Activated CD4-positive, alpha-beta T cell treated with anti-CD3 and anti-CD28 coated beads, Interleukin-2, Interleukin-6, amounts not matched to agents 100 ng/mL and 50 ng/mL, durations not matched to agents 16 hours and 8 hours (primary cell): ENCODE measurements at places on chromosomes 1 and 21.
A peak's percentile ranks its signal among the peaks of the same experiment; 100 is the strongest.

- DNase-seq: no peak
These were observed 25.3 kb upstream of the SIPA1L2 start for GRCh38 chr1:232655028-232655745.

- no peak for DNase-seq
These were observed 24.7 kb downstream of the TRPM2 start for GRCh38 chr21:44377922-44378645.

DNA sequence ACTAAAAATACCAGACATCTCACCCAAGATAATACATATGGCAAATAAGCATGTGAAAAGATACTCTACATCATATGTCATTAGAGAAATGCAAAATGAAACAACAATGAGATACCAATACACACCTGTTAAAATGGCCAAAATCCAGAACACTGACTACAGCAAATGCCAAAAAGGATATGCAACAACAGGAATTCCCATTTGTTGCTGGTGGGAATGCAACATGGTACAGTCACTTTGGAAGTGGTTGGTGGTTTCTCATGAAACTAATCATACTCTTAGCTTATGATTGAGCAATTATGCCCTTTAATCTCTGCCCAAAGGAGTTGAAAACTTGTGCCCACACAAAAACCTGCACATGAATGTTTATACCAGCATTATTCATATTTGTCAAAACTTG is 6.4 kb upstream of the RGS2 start:
- no peak for DNase-seq

DNA sequence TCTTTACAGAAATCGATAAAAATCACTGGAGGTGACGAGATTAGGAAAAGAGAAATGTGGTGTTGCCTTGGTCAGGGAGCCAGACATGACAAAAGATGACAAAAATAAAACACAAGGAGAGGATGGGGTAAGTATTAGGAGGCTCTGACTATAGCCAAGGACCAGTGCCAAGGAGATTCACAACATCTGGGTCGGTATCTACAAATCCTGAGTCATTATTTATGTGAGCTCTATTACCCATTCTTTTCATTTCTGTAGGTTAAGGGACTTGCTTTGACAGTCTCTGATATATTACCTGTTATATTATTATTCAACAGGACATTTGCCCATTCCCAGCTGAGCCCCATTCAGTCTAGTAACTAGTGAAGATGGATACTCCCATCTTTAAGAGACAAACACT is 120.8 kb downstream of the TYW3 start:
- no peak for DNase-seq

GRCh38 chr1:44808938-44809917 is 905 bp downstream of the BTBD19 start:
- DNase-seq: peak; percentile 96

DNA sequence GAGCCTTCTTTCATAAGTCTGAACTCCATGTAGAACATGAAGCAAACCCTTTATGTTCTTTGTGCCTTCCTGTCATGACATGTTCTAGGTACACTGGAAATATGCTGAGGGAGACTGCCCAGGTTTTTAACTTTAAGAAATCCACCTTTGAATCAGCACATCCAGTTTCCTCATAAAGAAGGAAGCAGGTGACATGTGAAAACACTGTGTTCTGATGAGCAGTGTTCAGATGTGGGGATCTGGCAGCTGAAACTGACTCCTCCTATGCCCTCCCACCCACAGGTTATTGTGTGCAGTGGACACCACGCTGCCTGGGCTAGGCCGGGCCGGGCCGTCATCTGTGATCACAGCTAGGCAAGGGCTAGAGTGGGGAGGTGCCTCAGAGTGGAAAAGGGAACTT is 51.1 kb downstream of the CNN3 start:
- DNase-seq: no peak
